ENCODE measurements at places on chromosomes 7 and 10.

DNA sequence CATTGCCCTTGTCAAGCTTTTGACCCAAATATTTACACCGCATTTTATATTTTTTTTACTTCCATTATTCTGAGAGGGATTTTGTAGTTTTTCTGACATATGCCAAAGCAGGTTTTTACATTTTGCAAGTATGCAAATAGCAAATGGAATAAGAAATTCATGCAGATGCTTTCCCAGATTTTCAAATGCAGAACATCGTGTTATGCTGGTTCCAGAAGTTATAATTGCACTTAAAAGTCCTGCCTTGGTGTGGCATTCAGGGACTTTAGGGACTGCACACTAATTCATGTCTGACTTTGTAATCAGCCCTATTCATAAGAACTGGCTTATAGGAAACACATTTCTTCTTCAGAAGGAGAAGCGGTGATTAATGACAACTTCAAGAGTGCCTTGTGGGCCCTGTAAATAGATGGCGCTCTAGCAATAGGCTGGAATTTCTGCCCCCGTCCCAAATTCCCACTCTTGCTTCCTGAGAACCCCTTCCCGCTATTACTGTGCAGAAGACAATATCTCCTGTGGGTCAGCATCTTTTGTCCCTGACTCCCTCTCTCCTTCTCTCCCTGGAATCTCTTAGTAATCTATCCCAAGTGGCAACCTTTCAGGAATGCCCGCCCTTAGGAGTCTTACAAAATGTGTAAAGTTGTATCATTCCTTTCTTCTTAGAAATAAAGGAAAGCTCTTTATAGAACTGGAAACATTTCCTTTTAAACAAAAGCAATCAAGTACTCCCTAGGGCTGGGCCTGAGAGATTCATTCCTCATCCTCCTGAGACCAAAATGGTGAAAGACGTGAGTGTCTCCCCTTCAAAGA lies 264.0 kb downstream of the INHBA start:
- no peak for DNase-seq

- no peak for DNase-seq
Observed at GRCh38 chr10:3357737-3358136, 185.2 kb upstream of the PITRM1 start.

DNA sequence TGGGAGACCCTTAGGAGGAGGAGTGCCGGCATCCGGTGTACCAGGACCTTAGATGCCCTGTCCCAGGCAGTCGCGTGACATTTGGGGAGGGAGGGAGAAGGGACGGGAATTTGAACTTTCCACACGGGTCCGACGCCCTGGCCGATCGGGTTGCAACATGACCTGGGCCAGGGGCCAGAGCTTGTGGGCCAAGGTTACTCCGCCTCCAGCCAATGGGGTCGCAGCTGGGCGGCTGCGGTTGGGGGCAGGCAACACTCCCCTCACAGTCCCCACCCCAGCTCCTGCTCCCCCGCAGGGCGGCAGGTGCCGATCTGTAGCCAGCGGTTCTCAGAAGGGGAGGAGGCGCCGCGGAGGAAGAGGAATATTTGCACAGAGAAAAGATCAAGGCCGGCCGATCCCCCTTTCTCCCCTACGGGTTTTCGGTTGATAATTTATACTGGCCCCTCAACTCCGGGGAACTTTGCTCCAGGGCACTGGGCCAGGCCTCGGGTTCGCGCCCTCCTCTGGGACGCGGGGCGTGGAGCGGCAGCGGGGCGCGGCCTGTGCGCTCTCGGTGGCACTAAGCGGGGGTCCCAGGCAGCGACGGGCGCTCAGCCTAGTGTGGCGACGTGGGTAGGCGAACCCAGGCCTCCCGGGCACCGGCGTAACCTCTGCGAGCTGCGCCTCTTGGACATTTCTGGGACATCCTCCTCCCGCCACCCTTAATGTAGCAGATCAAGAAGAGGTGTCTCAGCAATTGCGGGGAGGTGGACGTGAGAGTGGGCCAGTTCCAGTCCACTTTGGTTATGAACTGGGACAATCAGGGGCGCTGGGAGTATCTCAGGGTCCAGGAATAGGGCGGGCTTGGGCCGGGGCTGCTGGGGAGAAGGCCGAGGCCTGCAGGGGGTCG lies 1.2 kb downstream of the MLXIPL start:
- no peak for DNase-seq

DNA sequence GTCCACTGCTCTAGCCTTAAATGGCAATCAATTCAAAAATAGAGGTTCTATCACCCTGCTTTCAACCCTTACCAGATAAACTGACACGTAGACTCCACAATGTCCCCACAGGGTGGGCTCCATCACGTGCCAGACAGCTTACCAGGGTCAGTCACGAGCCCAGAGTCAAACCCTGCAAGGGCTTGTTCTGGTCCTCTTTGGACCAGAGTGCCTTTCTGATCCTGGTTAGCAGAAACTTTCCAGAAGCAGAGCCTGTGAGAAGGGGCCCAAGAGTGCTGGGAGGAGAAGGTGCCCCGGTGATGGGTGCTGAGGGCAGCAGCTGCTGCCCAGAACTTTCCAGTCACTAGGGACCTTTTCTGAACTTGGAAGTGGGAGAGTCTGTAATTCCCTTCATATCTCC lies 354 bp upstream of the GIMAP5 start:
- DNase-seq = no peak

GRCh38 chr10:43854007-43854406 lies 205.3 kb upstream of the ZNF32 start:
- no peak for DNase-seq

GRCh38 chr10:43188702-43189101 lies 50.5 kb downstream of the CSGALNACT2 start:
- no peak for DNase-seq

GRCh38 chr7:23968791-23969190 lies 258.8 kb downstream of the STK31 start:
- DNase-seq = no peak

DNA sequence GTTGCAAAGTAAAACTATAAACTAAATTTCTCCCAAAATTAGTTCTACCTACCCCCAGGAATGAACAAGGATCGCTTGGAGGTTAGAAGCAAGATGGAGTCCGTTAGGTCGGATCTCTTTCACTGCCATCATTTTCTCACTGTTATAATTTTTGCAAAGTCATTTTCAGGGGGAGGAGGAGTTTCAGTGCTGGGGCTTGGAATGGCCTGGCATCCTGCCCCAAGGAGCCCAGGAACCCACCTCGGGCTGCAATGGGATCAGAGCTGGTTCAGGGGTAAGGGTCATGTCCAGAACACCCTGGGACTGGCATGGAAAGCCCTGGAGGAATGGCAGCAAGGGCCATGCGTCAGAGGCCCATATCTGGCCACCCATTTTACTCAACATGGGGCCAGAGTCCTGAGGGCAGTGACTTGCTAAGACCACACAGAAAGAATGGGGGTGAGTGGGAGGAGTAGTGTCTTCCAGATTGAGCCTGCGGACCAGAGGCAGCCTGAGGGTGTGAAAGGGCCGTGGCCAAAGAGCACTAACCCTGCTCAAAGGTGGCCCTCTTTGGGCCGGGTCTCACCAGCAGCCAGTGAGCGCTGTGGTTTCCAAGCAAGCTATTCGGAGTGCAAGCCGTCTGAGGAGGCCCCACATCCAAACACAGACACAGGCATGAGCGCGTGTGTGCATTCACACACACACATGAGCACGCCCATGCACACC lies 31.8 kb downstream of the GPRIN2 start:
- DNase-seq = peak; percentile 12

GRCh38 chr7:24931844-24932243 lies 48.1 kb downstream of the OSBPL3 start:
- DNase-seq = no peak

- DNase-seq = no peak
Observed at GRCh38 chr10:112471878-112472487, 25.0 kb downstream of the VTI1A start.

DNA sequence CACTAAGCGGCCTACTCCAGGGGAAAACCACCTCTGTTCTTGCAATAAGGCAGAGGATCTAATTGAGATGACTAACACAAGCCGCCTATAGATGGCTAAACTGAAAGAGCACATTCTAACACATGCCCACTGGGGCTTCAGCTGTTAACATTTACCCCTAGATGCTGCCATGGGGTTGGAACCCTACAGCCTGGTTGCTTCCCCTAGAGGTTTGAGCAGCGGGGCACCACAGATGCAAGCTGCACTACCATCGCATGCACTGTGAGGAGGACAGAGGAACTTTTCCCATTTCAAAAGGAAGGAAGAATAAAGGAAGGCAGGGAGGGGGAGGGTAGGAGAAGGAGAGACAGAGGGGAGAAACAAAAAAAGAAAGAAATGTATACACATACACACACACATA lies 465.8 kb upstream of the PCDH15 start:
- no peak for DNase-seq

DNA sequence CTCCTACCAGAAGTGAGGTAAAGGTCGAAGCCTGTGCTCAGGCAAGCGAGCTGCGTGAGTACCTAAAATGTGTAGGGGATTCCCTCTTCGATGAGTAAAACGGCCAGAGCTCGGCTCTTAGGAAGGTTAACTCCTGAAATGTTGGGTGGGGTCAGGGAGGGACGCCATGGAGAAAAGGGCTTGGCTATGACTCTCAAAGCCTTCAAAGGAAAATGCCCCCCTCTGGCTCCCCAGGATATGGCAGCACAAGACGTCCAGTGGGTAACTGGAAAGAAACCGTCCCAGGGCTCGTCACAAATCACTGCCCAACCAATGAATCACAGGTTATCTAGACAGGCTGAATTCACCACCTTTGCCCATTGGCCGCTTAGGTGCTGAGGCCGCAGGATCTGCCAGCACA lies 58.0 kb downstream of the CALML3 start:
- no peak for DNase-seq

DNA sequence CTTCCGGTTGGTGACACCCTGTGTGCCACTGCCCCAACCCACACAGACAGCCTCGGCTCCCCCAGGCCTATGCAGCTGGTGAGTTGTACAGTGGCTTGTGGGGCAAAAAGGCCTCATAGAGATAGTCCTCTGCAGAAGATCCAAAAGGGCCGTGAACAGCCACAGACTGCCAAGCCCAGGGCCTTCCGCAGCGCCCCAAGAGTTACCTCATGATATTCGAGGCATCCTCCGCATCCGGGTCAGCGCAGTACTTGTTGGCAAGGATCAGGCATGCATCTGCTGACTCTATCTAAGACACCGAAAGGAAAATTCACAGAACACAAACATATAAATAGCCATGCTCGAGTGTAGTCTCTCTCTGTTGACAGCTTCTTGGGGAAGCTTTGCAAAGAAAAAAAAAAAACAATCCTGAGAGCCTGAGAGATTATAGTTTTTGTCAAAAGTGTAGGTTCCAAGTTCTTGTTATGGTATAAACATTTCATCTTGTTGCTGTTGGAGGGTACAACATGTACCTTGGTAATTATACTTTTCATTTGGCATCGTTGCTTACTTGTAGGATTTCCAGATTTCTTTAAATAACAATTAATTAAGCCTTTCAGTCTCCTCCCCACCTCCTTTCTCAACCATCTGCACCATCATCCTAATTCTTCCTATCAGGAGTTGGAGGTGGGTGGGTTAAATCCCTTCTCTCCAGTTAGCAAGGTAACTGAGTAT lies 553.0 kb downstream of the KCNMA1 start:
- DNase-seq = no peak

DNA sequence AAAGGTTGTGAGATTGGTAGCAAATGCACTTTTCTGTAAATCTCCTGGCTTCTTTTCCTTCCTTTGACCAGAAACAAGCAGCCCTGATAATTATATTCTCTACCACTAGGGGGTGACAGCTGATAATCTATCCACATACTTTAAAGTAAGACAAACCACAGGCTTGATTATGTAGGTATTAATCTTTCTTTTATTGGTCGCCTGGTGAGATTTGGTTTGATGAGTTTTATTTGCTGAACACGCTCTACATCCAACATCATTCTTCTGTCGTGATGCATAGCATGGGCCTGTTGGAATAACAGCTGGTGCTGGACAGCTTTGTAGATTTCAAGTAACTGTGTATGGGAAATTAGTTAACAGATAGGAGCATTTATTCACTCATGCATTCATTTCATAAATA lies 63.5 kb downstream of the ZNF365 start:
- no peak for DNase-seq

GRCh38 chr10:91287912-91288311 lies 67.4 kb downstream of the PCGF5 start:
- no peak for DNase-seq
